ENCODE measurements at places on chromosomes 12 and 14.

DNA sequence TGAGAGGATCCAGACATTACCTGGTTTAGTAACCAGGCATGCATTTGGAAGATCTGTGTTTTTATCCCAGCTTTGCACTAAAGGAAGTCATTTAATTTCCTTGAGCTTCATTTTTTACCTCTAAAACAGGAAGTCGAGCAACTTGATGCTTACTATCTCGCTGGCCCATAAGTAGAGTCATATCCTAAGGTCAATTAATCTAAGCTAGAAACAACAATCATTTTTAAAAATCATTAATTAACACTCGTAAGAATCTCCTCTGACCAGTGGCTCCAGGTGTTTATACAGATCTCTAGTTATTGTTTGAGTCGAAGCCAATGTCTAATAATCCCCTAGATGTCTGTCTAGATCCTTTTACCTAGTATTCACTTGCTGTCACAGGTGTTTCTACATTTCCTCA is 355.8 kb upstream of the DCN start:
- DNase-seq: no peak

GRCh38 chr14:56422703-56423213 is 156.8 kb upstream of the TMEM260 start:
- no peak for DNase-seq

DNA sequence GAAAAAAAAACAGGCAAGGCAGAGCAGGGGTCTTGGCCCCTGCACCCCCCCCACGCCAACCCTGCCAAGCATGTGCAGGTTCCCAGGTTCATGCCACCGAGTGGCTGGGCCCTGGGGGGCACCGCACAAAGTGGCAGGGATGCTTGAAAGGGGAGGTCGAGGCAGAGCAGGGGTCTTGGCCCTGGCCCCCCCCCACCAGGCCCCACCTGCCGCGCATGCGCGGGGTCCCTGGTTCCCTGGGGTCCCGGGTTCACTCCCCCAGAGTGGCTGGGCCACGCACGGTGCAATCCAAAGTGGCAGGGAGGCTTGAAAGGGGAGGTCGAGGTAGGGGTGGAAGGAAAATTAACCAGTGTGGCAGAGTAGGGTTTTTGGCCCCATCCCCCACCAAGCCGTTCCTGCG is 312.2 kb downstream of the ALG10 start:
- no peak for DNase-seq

- DNase-seq: no peak
These were observed 3.9 kb upstream of the PPP1R12A start for GRCh38 chr12:79938843-79939242.

GRCh38 chr14:88130057-88130432 is 125.1 kb downstream of the GPR65 start:
- DNase-seq: no peak

DNA sequence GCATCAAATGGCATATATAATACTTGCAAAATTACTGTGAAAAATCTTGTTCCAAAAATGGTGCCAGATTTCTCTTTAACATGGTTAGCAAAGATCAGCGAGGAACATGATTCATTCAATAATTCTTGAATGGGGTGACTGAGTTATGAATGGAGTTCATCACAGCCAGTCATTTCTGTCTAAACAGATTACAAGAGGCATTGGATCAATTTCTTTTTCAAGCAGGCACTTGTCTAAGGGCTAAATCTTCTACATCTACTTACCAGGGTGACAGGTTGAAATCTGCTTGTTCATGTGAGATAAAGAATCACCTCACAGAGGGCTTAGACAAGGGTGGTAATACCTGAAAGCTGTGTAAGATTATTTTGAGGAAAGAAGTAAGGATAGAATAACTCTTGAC is 247.7 kb downstream of the ATP23 start:
- DNase-seq: no peak

- no peak for DNase-seq
These were observed 82.7 kb downstream of the C14orf132 start for GRCh38 chr14:96121660-96122395.

DNA sequence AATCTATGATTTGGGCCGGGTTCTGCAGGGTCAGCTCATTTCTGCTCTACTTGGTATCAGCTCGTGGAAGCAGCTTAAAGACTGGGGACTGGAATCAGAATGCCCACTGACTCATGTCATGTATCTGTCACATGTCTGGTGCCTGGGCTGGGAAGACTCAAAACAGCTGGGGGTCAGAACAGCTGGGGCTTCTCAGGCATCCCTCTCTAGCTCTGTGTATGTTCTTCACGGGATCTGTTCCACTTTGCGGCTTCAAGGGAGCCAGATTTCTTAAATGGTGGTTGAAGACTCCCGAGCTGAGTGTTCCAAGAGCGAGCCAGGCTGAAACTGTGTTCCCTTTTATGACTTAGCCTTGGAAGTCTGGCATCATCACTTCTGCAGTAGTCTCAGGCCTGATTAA is 11.9 kb downstream of the AEBP2 start:
- no peak for DNase-seq

- no peak for DNase-seq
These were observed 32.6 kb downstream of the ARMH4 start for GRCh38 chr14:58119381-58119780.

DNA sequence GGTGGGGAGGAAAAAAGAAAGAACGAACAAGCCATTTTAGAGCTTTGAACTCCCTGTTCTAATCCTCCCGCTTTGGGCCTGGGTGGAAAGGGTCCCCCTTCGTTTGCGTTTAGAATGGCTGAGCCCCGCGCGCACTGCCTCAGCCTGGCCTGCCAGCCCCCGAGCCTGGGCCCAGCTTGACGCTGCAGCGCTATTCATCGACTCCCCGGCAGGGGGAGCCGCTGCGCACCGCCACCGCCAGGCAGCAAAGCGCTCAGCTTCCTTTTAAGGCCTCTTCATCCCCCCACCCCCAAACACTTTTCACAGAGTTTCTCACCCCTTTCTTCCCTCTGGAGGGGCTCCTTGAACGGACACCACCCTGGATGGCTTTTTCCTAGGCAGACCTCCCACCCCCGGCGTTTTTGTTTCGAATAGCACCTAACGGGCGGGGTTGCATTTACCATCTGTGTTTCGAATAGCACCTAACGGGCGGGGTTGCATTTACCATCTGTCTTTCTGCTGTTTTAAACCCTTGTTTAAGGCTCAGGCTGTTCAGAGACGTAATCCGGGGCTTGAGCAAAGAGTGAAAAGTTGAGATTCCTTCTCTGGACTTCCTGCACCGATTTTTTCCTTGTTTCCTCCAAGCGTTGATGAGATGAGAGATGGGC is 56.4 kb upstream of the PIWIL1 start:
- peak; percentile 4 for DNase-seq

DNA sequence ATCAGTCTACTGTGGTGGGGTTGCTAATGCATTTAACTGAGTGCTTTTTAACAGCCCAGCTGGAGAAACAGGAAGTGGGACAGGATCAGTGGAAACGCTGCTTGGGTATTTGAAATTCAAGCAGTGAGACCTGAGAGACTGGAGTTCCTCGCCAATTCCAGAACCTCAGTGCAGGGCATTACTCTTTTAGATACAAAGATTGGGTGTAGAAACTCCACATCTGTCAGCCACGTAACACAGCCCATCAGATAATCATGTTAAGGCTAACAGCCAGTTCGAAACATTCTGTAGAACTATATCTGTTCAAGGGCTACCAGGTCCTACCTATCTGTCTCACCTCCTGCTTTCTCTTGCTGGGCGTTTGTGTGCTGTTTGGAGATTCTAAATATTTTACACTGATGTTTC is 45.5 kb downstream of the RAD52 start:
- no peak for DNase-seq

DNA sequence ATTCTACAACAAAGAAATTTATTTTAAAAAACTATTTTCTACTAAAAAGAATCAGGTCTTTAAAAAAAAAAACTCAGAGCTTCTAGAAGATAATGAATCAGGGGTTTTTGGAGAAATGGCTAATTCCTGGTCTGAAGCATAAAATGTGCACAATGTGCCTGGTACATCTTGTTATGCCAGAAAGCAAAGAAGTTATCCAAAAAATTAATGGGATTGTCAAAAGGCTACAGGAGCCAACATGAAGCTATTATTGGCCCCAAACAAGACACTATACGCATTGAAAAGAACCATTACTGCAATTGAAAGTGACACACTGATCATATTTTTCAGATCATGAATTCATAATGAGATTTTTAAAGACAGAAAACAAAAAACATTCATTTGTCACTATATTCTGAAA is 19.3 kb upstream of the TUBA1A start:
- no peak for DNase-seq

- DNase-seq: no peak
These were observed 100.3 kb upstream of the RAP1B start for GRCh38 chr12:68510397-68510796.

DNA sequence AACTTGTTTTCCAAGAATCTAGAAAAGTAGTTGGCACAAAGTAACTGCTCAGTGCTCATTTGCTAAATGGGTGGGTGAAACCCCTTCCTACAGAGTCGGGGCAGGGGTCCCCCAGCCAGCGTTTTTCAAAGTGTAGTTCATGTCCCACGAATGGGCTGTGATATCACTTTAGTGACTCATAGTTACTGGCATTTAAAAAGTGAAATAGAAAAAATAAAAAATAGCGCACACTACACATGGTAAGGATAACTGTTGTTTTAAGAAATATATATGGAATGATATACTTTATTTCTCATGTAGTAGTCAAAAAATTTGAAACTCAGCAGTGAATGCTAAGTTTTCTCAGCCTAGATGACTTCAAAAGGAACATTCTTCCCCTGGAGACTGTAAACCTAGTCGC is 250.4 kb downstream of the CHST11 start:
- DNase-seq: no peak

GRCh38 chr12:107320033-107320928 is 226.9 kb upstream of the CRY1 start:
- DNase-seq: peak; percentile 82
